Activated CD4-positive, alpha-beta T cell treated with anti-CD3 and anti-CD28 coated beads for 24 hours (primary cell): ENCODE measurements at places on chromosomes 3 and 15.

DNA sequence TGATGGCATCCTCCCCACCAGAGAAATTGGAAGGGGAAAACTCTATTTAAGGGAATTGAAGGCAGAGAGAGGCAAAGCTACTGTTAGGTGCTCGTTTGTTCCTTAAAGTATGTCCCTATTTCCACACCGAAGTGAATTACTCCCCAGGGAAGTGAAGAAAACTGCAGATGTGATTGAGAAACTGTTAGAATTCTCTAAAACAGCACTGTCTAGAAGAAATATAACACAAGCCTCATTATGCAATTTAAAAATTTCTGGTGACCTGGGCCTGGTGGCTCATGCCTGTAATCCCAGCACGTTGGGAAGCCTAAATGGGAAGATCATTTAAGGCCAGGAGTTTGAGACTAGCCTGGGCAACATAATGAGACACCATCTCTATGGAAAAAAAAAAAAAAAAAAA lies 305.0 kb downstream of the SHQ1 start:
- DNase-seq, result no peak

GRCh38 chr3:69532547-69533224 lies 146.8 kb upstream of the FRMD4B start:
- DNase-seq, result no peak

- DNase-seq, result no peak
Measured at GRCh38 chr3:37907906-37908305, 46.2 kb downstream of the CTDSPL start.

GRCh38 chr3:13009946-13010315 lies 63.3 kb downstream of the IQSEC1 start:
- no peak for DNase-seq

- no peak for DNase-seq
Measured at GRCh38 chr15:37252530-37252929, 152.2 kb upstream of the MEIS2 start.

DNA sequence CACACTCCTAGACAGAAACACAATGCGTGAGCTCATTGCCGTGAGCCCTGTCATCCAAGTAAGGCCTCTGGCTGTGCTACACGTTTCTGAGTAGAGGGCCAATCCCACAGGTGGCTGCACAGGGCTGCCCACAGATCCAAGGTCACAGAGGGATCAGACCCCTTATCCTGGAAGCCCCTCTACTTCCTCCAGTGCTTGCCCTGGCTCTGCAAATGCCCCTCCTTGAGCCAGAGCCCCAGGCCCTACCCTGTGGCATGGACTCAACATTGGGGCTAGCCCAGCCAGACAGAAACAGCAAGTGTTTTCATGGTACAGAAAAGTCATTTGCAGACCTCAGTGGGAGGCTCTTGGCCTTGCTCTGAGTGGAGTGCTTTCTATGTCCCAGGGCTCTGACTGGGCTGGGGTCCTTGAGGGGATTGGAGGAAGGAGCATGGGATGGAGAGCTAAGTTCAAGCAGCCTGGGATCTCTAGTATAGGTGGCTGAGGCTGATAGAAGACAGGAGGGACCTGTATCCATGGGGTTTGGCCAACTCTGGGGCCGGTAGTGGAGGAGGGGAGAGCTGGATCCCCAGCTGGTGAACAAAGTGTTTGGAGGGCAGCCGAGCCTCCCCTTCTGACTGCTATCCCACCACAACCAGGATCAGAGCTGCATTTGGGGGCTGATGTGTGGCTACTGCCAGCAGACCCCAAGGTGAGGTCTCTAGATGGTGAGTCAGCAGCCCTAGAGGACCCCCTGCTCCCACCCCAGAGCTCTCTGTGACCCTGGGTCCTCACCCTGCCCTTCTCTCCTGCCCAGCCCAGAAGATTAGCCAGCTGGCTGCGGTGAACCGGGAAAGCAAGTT lies 38.7 kb downstream of the GOLGA6A start:
- DNase-seq, result no peak

DNA sequence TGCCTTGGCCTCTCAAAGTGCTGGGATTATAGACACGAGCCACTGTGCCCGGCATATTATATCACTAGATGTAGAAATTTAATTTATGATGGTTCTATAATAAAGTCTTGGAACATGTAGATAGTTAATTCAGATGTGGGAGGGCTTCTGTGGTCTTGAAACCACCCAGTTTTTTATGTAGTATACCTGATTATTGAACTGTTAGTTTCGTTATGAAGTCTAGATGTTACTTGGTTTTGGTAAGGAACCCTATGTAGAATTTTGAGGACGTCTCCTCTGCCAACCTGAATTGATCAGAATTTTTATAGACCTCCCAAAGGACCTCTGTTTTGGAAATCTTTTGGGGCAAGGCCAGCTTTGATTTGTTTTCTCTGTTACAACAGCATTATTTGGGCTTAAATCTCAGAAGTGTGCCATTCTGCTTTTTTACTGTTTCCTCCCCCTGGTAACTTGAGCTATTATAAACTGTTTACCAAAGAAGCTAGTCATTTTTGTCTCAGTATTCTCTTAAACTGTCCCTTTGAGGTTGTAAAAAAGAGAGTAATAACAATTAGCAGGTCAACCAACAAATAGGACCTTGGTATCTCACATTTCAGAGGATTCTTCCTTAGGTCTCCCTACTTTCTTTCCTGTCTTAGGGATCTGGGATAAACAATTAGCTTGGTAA lies 20.8 kb downstream of the AKAP13 start:
- DNase-seq, result no peak
